ENCODE measurements at places on chromosomes 11 and 22.

DNA sequence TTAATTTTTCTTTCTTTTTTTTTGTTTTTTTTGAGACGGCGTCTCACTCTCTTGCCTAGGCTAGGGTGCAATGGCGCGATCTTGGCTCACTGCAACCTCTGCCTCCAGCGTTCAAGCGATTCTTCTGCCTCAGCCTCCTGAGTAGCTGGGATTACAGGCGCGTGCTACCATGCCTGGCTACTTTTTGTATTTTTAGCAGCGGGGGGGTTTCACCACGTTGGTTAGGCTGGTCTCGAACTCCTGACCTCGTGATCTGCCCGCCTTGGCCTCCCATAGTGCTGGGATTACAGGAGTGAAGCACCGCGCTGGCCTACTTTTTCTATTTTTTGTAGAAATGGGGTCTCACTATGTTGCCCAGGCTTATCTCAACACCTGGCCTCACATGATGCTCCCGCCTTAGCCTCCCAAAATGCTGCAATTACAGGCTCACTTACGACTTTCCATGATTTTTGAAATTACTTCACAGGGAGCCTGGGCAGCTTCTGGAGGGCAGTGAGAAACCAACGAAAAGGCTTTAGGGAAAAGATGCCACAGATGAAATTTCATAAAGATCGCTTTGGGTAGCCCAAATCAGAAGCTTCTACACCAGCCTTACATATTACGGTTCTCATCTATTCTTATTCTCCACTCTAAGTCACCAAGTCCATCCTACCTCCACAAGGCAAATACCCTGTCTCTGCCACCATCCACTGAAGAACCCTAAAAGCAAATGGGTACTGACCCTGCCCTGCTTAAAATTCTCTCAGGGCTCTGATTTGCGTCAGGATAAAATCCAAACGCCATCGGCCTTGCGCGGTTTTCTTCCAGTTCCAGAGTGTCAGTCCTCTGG is 866 bp upstream of the RRM1 start:
- no peak for DNase-seq

- no peak for DNase-seq
Observed at GRCh38 chr11:14774721-14775120, 117.3 kb downstream of the CYP2R1 start.

DNA sequence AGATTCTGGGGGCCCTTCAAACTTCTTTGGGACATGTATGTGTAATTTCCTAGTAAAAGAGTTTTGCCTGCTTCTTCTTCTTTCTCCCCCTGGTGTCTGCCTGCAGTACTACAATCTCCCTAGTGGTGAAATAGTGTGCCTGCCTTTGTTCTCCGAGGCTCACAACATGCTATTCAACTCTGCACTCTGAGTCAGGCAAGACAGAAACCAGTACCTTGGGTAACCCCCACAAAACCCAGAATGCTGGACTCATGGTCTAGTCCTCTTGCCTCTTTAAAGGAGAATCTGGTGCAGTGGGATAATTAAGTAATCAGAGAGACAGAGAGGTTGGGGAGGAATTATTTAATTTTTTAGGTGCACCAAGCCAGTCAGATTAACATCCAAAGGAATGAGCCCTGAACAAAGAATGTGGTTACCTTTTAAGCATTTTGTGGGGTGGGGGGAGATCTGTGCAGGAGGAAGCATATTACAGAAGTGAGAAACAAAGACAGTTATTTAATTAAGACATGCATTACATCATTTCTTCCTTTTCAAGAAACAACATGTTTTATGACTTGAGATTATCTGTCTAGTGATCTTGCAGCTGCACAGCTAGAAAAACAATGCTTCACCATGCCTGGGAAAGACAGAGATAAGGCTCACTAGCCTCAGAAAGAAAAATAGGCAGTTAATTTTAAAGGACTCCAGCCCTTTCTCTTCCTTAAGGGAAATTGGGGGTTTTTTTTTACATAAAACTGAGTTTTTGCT is 11.0 kb upstream of the MS4A6A start:
- no peak for DNase-seq

GRCh38 chr11:64762674-64763525 is 3.1 kb upstream of the PYGM start:
- no peak for DNase-seq

DNA sequence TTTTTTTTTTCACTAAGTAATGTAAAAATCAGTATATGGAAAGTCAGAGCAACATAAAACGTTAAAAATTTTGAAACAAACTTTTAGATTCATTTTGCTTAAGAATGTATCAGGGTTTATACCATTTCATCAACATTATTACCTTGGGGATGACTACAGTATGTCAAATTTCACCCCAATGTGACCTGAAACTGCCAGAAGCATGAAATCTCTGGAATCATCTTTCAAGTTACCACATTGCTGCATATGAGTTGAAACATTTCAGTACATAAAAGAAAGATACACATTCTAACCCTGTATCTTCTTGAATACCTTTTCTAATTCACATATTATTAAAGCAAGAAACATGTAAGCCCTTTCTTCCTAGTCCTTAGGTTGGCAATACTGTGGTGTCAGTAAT is 32.8 kb downstream of the MAML2 start:
- DNase-seq, result no peak

DNA sequence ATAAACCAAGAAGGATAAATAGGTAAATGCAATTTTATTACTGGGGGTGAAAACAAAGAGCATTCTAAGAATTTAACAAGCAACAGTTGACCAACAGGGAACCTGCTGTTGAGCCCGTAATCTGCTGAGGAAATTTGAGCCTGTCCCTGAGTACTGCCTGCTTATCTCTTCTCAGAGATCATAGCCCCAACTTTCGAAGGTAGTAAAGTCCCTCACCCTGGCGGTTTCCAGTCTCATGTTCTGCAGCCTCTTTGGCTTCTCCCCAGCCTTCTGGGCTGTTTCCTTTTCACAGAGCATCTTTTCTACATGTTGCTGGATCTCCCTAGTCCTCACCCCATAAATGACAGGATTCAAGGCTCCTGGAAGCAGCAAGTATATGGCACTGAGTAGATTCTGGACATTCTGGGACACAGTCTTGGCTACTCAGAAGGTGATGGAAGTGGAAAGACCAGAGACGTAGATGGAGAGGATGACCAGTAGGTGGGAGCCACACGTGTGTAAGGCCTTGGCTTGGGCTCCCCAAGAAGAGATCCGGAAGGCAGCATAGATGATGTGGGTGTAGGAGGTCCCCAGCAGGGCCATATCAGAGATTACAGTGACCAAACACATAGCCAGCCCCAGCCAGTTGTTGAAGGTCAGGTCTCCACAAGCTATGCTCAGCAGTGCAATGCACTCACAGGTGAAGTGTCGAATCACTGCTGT is 51.6 kb downstream of the RRM1 start:
- no peak for DNase-seq

DNA sequence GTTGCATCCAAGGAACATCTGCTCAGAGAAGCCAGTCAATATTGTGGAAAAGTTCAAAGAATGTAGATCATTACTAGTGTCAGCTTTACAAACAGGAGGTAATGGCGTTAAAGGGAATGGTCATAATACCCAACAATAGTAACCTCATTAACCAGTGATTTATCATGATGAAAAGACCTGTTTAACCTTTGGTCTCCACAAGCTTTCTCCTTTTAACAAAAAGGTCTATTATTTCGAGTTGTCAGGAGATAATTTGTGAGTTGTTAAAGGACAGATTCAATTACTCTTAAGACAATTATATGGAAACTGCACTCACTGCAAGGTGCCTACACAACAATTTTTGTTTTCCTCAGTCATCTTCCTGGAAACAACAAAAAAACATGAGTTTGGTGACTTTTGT is 73.8 kb upstream of the HTATIP2 start:
- peak; percentile 29 for DNase-seq

DNA sequence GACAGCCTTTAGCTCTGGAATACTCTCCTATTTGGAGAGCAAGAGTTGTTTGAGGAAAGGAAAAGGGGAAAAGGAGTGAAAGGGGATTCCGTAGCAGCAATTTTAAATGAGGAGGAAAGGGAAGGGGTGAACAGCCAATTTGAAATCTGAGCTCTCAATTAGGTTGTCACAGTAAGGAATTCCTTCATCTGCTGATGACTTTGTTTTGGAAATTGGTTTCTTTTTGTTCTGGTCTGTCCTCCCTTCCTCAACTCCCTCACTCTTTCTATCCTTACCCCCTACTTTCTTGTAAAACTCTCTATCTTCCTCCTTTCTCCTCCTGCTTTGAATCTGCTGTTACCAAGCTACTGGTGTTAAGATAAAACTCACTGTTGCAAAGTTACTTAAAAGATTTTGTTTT is 1155.6 kb downstream of the DLG2 start:
- no peak for DNase-seq

DNA sequence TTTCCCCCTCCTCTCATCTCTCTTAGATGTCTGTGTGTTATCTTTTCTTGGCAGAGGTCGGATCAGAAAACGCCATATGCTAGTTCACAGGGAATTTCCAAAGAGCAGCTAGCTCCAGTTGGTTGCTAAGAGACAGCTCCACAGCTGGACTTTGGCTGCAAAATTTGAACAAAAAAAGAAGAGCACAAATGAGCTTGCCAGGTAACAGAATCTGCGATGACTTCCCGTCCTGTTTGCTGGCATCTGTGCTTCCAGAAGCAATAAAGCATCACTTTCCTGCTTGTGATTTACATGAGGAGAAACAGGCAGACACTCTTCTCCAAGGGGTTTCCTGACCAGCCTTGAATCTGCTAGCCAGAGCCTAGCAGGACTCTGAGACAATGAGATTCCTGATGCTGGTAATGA is 596.0 kb upstream of the B3GAT1 start:
- peak; percentile 3 for DNase-seq

- no peak for DNase-seq
Observed at GRCh38 chr11:15692739-15693138, 578.0 kb downstream of the INSC start.

- no peak for DNase-seq
Observed at GRCh38 chr11:7077101-7077500, 11.7 kb upstream of the RBMXL2 start.

DNA sequence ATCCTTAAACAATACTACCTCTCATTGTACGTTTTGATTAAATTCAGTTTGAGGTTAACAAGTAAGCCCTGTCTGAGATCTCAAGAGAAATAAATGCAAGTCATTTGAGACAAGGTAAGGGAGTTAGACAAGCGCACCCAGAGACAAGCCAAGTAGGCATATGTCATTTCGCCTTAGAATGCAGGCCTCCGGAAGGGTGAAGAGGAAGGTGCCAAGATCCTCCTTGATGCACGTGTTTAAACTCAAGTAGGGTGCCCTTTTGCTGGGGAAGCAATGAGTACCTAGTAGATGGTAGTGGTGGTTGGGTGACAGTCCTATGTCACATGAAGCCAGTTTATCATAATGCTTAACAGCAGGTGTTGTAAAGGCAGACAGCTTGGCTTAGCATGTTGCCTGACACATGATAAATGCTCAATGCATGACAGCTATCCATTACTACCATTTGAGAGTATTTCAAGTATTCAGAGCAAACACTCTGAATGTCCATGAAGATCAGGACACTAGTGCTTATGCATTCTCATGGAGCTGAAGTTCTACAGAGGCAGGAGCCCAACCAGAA is 415.9 kb downstream of the TMEM135 start:
- no peak for DNase-seq

DNA sequence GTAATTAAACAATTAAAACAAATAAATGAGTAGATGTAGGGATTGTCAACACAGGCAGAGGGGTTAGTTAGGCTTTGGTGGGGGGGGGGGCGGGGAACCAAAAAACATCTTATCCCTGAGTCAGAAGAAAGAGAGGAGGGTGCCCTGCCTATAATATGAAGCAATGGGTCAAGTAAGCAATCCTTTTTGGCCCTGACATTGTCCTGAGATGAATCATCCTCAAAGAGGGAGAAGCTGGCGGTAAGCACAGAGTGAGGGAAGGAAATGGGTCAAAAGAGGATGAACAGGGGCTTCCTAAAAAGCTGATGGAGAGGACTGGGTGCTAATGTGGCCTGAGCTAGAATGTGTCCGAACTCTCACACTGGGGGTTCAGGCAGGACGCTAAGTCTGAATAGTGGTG is 4.7 kb downstream of the OLFML1 start:
- DNase-seq, result no peak

- DNase-seq, result no peak
Observed at GRCh38 chr22:35645646-35646045, 2.6 kb upstream of the APOL6 start.

DNA sequence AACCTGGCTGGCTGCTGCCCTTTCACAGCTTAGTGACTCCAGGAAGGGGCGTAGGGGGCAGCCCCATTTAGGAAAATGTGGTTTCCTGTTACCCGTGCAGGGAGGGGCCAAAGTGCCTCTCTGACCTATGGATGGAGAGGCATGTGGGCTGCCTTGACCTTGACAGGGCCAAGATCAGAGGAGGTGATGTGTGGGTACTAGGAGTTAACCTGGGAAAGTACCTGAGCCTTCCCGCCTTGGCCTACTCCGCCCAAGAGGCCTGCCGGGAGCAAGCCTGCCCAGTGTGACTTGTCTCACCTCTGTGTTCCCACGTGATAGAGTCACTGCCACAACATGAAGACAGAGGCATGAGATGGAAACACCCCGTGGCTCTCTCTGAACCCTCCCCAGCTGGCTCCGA is 33.4 kb downstream of the GRAMD4 start:
- DNase-seq, result no peak

GRCh38 chr11:537622-538430 is 499 bp downstream of the LRRC56 start:
- DNase-seq, result no peak

DNA sequence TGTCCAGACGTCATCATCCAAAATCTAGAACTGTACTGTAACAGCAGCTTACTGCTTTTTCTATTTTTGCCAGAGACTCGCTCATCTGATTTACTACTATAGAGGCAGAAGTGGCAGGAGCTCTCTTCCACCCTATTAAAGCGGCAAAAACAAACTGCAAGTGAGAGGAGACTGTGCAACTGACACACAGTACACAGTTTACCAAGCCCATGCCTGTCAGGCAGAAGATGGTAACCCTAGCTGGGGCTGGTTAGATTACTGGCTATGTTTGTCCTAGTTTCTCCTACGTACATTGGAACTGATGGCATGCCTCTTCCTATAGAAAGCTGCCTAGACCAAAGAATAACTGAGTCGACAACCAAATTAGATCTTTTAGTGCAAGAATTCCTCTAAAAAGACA is 51.8 kb downstream of the CELF1 start:
- no peak for DNase-seq

DNA sequence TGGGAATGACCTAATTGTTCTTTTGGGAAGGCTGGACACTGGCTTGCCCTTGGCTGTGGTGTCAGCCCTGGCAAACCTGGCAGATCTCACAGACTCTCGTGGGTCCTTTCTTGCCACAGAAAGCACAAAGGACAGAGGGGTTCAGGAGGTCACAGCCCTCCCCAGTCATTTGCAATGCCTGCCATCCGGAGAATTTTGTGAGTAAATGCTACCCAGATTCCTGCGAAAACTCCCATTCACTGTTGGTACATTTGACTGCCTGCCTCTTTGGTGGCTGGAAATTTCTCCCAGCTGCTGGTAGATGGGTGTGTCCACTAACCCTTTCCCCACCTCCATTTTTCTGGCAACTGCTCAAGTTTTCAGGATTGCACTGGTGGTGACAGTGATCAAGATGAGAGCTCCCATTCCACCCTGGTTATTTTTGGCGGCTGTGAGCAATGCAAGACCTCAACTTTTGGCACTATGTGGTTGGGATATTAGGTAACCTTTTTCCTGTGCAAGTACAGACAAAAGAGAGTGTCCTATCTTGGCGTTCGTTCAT is 155.7 kb downstream of the NAV2 start:
- DNase-seq, result peak; percentile 78

- no peak for DNase-seq
Observed at GRCh38 chr11:13288375-13289029, 10.9 kb downstream of the BMAL1 start.
